Stimulated activated naive B cell treated with anti-CD40 and anti-IgM and Interleukin-4, amounts not matched to agents 10 μg/mL and 1 μg/mL and 100 μg/mL, for 72 hours (primary cell): ENCODE measurements at places on chromosomes 12 and 14.

DNA sequence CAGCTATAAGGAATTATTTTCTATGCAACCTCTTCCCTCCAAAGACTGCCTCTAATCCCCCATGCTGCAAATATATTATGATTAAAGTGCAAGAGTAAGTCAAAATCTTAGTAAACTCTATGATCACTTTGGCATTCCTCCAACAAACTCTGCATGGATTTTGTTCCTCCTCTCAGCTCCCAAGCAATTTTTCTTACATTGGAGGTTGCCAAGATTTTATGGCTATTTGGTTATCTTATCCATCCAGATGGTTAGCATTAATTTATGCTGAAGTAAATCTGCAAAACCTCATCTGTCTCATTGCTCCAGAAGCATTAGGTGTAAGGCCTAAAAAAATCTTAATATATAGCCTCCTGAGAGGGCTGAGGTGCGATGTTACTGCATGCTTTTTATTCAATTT, 228.1 kb downstream of the CHST11 start:
- no peak overlapping the region for H3K4me3 ChIP-seq
- no peak for DNase-seq
- peaks cover 16% of the 10 kb centered on the region for H3K36me3 ChIP-seq
- H3K4me1 ChIP-seq, result peaks cover 56% of the 10 kb centered on the region
- no peaks in the 10 kb centered on the region for H3K27me3 ChIP-seq

DNA sequence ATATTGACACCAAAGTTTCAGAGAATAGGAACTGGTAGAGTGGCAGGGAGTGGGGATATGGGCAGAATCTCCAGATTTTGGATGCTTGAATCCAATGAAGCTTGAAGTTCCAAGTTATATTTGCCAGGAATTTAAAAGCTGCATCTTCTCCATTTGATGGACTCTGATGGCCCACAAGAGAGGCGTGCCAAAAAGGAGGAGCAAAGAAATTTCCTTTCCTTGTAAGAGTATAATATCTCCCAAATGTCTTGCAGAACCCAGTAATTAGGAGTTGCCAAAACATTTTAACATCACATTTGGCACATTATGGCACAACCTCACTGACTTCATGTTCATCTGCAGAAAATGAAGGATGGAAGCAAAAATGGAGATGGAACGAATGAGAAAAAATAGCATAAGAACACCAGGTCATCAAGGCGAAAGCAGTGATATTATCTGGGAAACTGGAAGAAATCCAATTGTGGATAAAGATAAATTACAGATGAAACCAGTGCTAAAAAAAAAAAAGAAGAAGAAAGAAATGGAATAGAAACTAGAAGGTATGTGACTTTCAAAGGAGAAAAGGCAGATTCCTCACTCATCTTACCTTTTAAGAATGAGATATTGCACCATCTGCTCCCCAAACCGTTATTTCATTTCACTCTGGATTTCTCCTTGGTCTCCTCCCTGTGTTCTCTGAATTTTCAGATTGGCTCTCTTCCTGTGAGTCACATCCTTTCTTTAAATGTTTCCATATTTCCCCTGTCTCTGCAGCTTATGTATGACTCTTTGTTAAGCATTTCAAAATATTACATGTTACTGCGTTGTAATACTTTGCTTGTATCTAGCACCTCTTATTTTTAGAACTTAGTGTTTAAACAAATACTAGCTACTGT, 13.5 kb upstream of the FLRT2 start:
- no peaks in the 10 kb centered on the region for H3K4me1 ChIP-seq
- no peaks in the 10 kb centered on the region for H3K36me3 ChIP-seq
- no peaks in the 10 kb centered on the region for H3K27me3 ChIP-seq
- H3K4me3 ChIP-seq, result no peak overlapping the region

GRCh38 chr12:116066381-116067230, 210.9 kb downstream of the MED13L start:
- H3K36me3 ChIP-seq, result no peaks in the 10 kb centered on the region
- no peaks in the 10 kb centered on the region for H3K27me3 ChIP-seq
- H3K4me1 ChIP-seq, result peaks cover 25% of the 10 kb centered on the region
- H3K27ac ChIP-seq, result no peak overlapping the region
- peak; percentile 16 for DNase-seq

- H3K27me3 ChIP-seq, result peaks cover 12% of the 10 kb centered on the region
- H3K4me3 ChIP-seq, result no peak overlapping the region
- no peak for DNase-seq
Measured at GRCh38 chr14:58118097-58118815, 33.8 kb downstream of the ARMH4 start.

DNA sequence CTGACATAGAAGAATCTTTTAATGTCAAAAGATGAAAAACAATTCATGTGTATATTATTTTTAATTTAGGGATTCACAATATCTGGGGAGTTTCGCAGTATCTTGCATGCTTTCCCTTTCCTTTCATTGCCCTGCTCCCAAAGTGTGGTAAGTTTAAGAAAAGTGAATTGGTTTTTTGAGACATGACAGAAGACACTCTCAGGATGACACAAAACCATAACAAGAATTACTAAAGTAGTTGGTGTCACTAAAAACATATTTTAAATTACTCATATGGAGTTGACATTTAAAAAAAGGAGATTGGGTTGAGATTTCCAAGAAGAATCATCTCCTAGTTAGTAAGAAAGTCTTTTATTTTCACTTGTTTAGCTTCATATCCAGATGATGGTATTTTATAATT, 5.1 kb upstream of the PCNX1 start:
- no peaks in the 10 kb centered on the region for H3K36me3 ChIP-seq
- no peak for DNase-seq
- H3K4me1 ChIP-seq, result peaks cover 8% of the 10 kb centered on the region
- no peaks in the 10 kb centered on the region for H3K27me3 ChIP-seq

GRCh38 chr14:104562606-104563005, 17.0 kb upstream of the C14orf180 start:
- peaks cover 9% of the 10 kb centered on the region for H3K4me1 ChIP-seq
- H3K27me3 ChIP-seq, result peaks cover 40% of the 10 kb centered on the region
- H3K4me3 ChIP-seq, result no peak overlapping the region
- no peak for DNase-seq
- H3K27ac ChIP-seq, result no peak overlapping the region
- no peaks in the 10 kb centered on the region for H3K36me3 ChIP-seq

- no peaks in the 10 kb centered on the region for H3K4me1 ChIP-seq
- DNase-seq, result no peak
- H3K4me3 ChIP-seq, result no peak overlapping the region
- H3K27me3 ChIP-seq, result peaks cover 37% of the 10 kb centered on the region
- H3K36me3 ChIP-seq, result no peaks in the 10 kb centered on the region
Measured at GRCh38 chr12:112575559-112576067, 156.9 kb downstream of the PTPN11 start.

GRCh38 chr12:124551268-124552144, 15.9 kb downstream of the NCOR2 start:
- peaks cover 19% of the 10 kb centered on the region for H3K36me3 ChIP-seq
- H3K4me1 ChIP-seq, result peaks cover 100% of the 10 kb centered on the region
- peak overlapping the region; percentile 97 for H3K27ac ChIP-seq
- DNase-seq, result no peak
- H3K27me3 ChIP-seq, result no peaks in the 10 kb centered on the region
- peak overlapping the region; percentile 83 for H3K4me3 ChIP-seq

GRCh38 chr12:53241623-53242412, 9.8 kb upstream of the RARG start:
- H3K4me1 ChIP-seq, result peaks cover 34% of the 10 kb centered on the region
- peak overlapping the region; percentile 5 for H3K27ac ChIP-seq
- H3K27me3 ChIP-seq, result peaks cover 6% of the 10 kb centered on the region
- no peak for DNase-seq
- no peaks in the 10 kb centered on the region for H3K36me3 ChIP-seq

DNA sequence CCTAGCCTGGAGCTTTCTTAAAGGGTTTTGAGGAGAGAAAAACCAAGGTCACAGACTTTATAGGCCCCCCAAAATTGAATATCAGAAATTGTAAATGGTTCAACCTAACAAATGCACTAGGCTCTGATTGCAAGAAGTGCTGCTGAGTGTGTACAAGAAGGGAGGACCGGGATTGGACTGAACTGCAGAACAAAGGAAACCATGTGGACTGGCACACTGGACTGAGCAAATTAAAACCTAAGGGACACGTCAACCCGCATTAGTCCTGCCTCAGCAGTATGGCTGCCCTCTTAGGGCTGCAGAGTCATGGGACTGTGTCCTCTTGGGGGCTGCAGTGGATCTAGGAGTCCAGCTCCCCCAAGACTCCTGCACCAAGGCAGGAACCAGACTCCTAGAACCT, 842 bp upstream of the CISTR start:
- H3K4me1 ChIP-seq, result no peaks in the 10 kb centered on the region
- H3K4me3 ChIP-seq, result no peak overlapping the region
- no peak for DNase-seq
- no peaks in the 10 kb centered on the region for H3K27me3 ChIP-seq
- no peaks in the 10 kb centered on the region for H3K36me3 ChIP-seq
- H3K27ac ChIP-seq, result no peak overlapping the region

DNA sequence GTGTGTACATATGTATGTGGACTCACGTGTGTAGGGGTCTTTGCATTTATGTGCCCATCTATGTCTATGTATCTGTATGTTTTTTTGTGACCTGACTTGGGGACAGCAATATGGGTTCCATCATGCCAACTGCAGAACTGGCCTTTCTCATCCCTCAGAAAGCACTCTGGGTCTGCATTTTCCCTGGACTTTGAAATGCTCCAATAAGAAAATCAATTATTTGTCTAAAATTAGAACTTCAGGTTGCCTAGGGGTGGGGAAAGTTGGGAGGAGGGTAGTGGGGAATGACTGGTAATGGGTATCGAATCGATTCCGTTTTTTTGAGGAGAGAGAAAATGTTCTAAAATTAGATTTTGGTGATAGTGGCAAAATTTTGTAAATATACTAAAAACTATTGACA, 140.8 kb upstream of the NOS1 start:
- peaks cover 3% of the 10 kb centered on the region for H3K27me3 ChIP-seq
- no peaks in the 10 kb centered on the region for H3K4me1 ChIP-seq
- no peak overlapping the region for H3K27ac ChIP-seq
- DNase-seq, result no peak
- H3K4me3 ChIP-seq, result no peak overlapping the region

DNA sequence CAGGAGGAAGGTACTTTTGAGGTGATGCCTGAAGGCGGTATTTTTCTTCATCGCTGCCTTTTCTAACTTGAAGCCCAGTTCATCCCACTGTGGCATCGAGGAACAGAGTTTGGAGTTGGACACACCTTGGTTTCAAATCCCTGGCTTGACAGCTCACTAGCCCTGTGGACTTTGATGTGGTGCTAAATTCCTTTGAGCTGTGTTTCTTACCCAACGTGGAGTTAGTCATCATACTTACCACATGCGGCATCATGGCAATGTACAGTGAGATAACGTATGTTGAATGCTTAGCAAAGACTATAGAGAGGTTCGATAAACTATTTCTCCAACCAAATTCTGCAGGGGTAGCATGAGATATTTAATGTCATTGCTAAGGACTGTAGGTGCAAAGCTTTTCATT, 3.4 kb downstream of the PLEKHG3 start:
- H3K27ac ChIP-seq, result no peak overlapping the region
- H3K36me3 ChIP-seq, result peaks cover 2% of the 10 kb centered on the region
- H3K4me1 ChIP-seq, result peaks cover 34% of the 10 kb centered on the region
- H3K27me3 ChIP-seq, result peaks cover 53% of the 10 kb centered on the region

- no peaks in the 10 kb centered on the region for H3K36me3 ChIP-seq
- no peak for DNase-seq
- H3K27me3 ChIP-seq, result no peaks in the 10 kb centered on the region
- H3K4me1 ChIP-seq, result no peaks in the 10 kb centered on the region
Measured at GRCh38 chr12:78290606-78291345, 460.1 kb downstream of the NAV3 start.

DNA sequence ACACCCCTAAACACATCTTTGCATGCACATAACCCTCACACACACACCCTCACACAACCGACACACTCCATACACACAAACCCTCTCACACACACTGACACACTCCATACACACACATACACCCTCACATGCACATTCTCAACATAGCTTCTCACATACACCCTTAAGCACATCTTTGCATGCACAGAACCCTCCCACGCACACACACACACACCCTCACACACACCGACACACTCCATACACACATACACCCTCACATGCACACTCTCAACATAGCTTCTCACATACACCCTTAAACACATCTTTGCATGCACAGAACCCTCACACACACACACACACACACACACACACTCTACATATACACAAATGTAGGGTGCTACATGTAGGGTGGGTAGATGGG, 72.5 kb upstream of the NOS1 start:
- no peak overlapping the region for H3K27ac ChIP-seq
- no peaks in the 10 kb centered on the region for H3K4me1 ChIP-seq
- no peaks in the 10 kb centered on the region for H3K27me3 ChIP-seq

- no peak for DNase-seq
- H3K4me3 ChIP-seq, result no peak overlapping the region
- H3K27me3 ChIP-seq, result no peaks in the 10 kb centered on the region
Measured at GRCh38 chr14:103758059-103758776, 42.6 kb downstream of the ZFYVE21 start.

GRCh38 chr14:99751539-99752485, 41.4 kb upstream of the EML1 start:
- no peak for DNase-seq
- H3K27ac ChIP-seq, result no peak overlapping the region
- H3K4me3 ChIP-seq, result no peak overlapping the region
- H3K4me1 ChIP-seq, result peaks cover 10% of the 10 kb centered on the region
- no peaks in the 10 kb centered on the region for H3K36me3 ChIP-seq
- peaks cover 75% of the 10 kb centered on the region for H3K27me3 ChIP-seq

- H3K27ac ChIP-seq, result peak overlapping the region; percentile 82
- peaks cover 82% of the 10 kb centered on the region for H3K4me1 ChIP-seq
- H3K27me3 ChIP-seq, result no peaks in the 10 kb centered on the region
- no peak for DNase-seq
- peak overlapping the region; percentile 65 for H3K4me3 ChIP-seq
Measured at GRCh38 chr14:100070310-100070709, 5.1 kb downstream of the EVL start.

DNA sequence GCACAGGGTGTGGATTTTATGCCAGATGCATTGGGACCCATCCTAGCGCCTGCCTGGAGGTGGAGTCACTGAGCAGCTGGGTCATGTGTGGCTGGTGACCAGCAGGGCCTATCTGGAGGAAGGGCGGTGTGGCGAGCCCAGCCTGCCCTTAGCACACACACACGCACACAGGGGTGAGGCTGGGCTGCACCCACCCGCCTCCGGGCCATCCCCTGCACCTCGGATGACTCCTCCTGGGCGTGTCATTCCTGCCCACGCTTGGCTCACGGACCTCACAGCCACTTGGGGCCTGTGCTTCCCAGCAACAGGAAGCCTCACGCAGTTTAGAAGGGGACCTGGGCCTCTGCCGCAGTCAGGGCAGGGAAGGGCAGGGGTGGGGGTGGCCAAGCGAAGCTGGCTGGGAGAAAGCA, 36.2 kb upstream of the FZD10 start:
- no peaks in the 10 kb centered on the region for H3K4me1 ChIP-seq
- no peaks in the 10 kb centered on the region for H3K36me3 ChIP-seq
- H3K4me3 ChIP-seq, result no peak overlapping the region
- no peak for DNase-seq

DNA sequence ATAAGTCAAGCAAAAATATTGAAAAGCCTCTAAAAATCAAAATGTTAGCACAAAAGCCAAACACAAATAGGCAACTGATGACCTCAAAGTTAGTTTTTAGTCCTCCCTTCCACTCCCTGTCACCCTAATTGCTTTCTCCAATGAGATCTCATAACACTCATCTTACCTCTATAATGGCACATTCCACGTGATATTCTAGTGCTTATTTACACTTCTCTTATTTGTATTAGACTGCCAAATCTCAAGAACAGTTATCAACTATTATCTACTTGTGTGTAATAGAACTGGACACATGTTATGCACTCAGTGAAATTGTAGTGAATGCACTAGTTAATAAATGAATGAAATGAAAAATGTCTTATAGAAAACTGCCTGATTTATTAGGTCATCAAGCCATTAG, 55.5 kb upstream of the AVPR1A start:
- H3K4me1 ChIP-seq, result no peaks in the 10 kb centered on the region
- DNase-seq, result no peak
- H3K27ac ChIP-seq, result no peak overlapping the region
- no peaks in the 10 kb centered on the region for H3K36me3 ChIP-seq
- no peaks in the 10 kb centered on the region for H3K27me3 ChIP-seq
